ENCODE measurements at places on chromosomes 3 and 15. TPM values are rescaled to one million over a fixed set of nuclear protein-coding genes. Genes with fewer than 3 reads are reported as not detected.

HCLS1 gene
- 441 TPM for polyA plus RNA-seq

GRCh38 chr3:29171043-29171990 lies 109.6 kb upstream of the RBMS3 start:
- peak; percentile 5 for DNase-seq

DNA sequence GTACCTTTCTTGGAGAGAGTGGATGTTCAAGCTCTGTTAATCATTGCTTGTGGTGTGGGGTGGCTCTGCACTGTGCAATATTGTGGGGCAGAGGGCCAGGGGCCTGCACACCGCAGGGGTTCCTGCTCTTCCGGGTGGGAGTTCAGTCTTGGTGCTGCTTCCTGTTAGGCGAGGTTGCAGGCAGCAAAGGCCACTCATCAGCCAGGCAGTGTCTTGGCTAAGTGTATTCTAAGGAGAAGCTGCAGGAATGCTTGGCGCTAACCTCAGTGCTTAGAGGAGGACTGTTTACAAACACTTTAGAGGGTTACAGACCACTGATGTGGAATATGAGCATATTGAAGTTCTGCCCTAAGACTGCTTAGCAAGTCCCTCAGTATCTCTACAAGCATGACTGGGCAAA lies 81.7 kb downstream of the CEP63 start:
- no peak for DNase-seq

GRCh38 chr3:183212565-183212964 lies 40.5 kb upstream of the B3GNT5 start:
- DNase-seq = no peak

- no peak for DNase-seq
Measured at GRCh38 chr15:58475573-58476524, 44.1 kb downstream of the LIPC start.

DNA sequence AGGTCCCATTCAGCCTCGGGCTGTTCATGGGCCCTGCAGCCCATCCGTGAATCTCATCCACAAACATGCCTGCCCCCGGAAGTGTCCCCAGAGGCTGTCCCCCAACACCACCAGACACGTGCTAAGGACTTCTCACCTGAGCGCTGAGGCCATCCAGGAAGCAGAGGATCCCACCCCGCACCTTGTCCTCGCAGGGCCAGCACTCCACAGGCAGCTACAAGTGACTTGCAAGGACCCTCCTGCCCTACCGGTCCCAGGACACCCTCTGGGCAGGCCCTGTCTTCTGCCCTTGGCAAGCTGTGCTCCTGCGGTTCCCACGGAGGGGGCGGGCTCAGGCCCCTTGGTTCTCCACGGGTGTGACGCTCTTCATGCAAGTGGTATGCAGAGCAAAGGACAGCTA lies 146.0 kb downstream of the NUP210 start:
- DNase-seq = no peak

DNA sequence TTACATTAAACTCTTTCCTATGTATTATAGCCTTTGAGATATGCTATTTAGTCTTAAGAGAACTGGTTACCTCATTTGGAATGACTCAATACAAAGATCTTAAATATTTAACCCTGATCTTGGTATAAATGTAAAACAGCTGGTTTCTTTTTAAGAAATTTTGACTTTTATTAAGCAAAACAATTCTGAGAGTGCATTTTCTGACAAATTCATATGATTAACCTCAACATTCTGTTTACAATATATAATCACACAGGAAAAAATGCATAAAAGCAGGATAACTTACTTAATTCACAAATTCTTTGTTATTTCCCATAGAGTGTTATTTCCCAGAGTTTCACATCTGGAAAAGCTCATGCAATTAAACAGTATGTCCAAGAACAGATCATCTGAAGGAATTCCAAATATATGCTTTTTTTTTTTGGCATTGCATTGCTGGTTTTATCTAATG lies 400.4 kb upstream of the THBS1 start:
- no peak for DNase-seq

- no peak for DNase-seq
Measured at GRCh38 chr15:48001393-48002039, 119.3 kb upstream of the SLC24A5 start.

- no peak for DNase-seq
Measured at GRCh38 chr15:85910834-85911233, 116.1 kb upstream of the KLHL25 start.

- no peak for DNase-seq
Measured at GRCh38 chr3:39138804-39139415, 14.5 kb downstream of the CSRNP1 start.
